ENCODE measurements at places on chromosomes 1 and 21. TPM values are rescaled to one million over a fixed set of nuclear protein-coding genes. Genes with fewer than 3 reads are reported as not detected.

DNA sequence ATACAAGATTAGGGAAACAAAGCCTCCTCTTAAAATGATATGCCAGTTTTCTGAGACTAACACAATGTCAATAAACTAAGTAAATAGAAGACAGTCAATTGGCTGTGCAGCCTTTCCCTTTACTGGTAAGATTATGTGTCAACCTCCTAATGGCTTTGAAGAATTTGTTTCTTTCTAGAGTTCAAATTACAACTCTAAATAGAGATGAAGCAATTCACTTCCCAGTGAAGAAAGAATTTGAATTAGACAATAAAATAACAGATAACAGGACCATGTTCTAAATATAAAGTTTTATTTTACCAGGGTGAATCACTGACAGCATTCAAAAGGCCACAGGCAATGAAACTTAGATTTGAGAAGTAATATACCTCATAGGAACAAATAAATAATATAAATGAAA lies 680.3 kb downstream of the PLA2G4A start:
- peak; percentile 11 for DNase-seq
- H3K27me3 ChIP-seq: no peaks in the 10 kb centered on the region
- H3K36me3 ChIP-seq: no peaks in the 10 kb centered on the region
- no peaks in the 10 kb centered on the region for H3K4me1 ChIP-seq
- no peak overlapping the region for H3K27ac ChIP-seq

The DOCK7 gene
- 71.2 TPM for total RNA-seq

The GJA8 gene
- not detected for total RNA-seq

- no peaks in the 10 kb centered on the region for H3K4me1 ChIP-seq
- H3K36me3 ChIP-seq: no peaks in the 10 kb centered on the region
- H3K4me3 ChIP-seq: no peak overlapping the region
- H3K27me3 ChIP-seq: peaks cover 4% of the 10 kb centered on the region
These were observed 74.0 kb downstream of the TLR5 start for GRCh38 chr1:223068900-223069665.

GRCh38 chr1:59994302-59995198 lies 68.0 kb upstream of the CYP2J2 start:
- no peaks in the 10 kb centered on the region for H3K36me3 ChIP-seq
- no peaks in the 10 kb centered on the region for H3K27me3 ChIP-seq
- H3K4me1 ChIP-seq: peaks cover 16% of the 10 kb centered on the region
- peak; percentile 97 for DNase-seq

- no peaks in the 10 kb centered on the region for H3K36me3 ChIP-seq
- H3K27me3 ChIP-seq: peaks cover 15% of the 10 kb centered on the region
- DNase-seq: no peak
- H3K4me3 ChIP-seq: peak overlapping the region; percentile 66
These were observed 844 bp downstream of the ADAMTS5 start for GRCh38 chr21:26965907-26966581.

GRCh38 chr1:206575894-206576737 lies 36.1 kb downstream of the EIF2D start:
- H3K27me3 ChIP-seq: no peaks in the 10 kb centered on the region
- H3K36me3 ChIP-seq: no peaks in the 10 kb centered on the region
- H3K27ac ChIP-seq: no peak overlapping the region

- H3K36me3 ChIP-seq: peaks cover 28% of the 10 kb centered on the region
- DNase-seq: no peak
- H3K27me3 ChIP-seq: no peaks in the 10 kb centered on the region
These were observed 8.2 kb downstream of the HECTD3 start for GRCh38 chr1:45002650-45003645.

The CTSS gene
- 0.61 TPM for total RNA-seq

GRCh38 chr1:8643542-8644536 lies 173.6 kb downstream of the RERE start:
- H3K4me3 ChIP-seq: no peak overlapping the region
- DNase-seq: no peak
- H3K4me1 ChIP-seq: peaks cover 10% of the 10 kb centered on the region
- no peak overlapping the region for H3K27ac ChIP-seq
- H3K36me3 ChIP-seq: no peaks in the 10 kb centered on the region

GRCh38 chr1:186125511-186125910 lies 249.5 kb downstream of the TPR start:
- no peak overlapping the region for H3K27ac ChIP-seq
- no peaks in the 10 kb centered on the region for H3K27me3 ChIP-seq
- H3K36me3 ChIP-seq: no peaks in the 10 kb centered on the region
- no peaks in the 10 kb centered on the region for H3K4me1 ChIP-seq
- H3K4me3 ChIP-seq: no peak overlapping the region

GRCh38 chr1:45983967-45984366 lies 148.5 kb downstream of the PIK3R3 start:
- no peaks in the 10 kb centered on the region for H3K27me3 ChIP-seq
- DNase-seq: no peak
- H3K36me3 ChIP-seq: no peaks in the 10 kb centered on the region
- H3K4me3 ChIP-seq: no peak overlapping the region
- no peak overlapping the region for H3K27ac ChIP-seq

The DRAXIN gene
- total RNA-seq: 0.79 TPM

The OR2T35 gene
- not detected for total RNA-seq

- H3K36me3 ChIP-seq: no peaks in the 10 kb centered on the region
- H3K27me3 ChIP-seq: peaks cover 2% of the 10 kb centered on the region
- no peak overlapping the region for H3K4me3 ChIP-seq
These were observed 100.8 kb upstream of the DNAH14 start for GRCh38 chr1:224828691-224829090.

- no peaks in the 10 kb centered on the region for H3K27me3 ChIP-seq
- no peak overlapping the region for H3K27ac ChIP-seq
- no peak for DNase-seq
- no peak overlapping the region for H3K4me3 ChIP-seq
- H3K36me3 ChIP-seq: no peaks in the 10 kb centered on the region
These were observed 13.5 kb downstream of the CYP4B1 start for GRCh38 chr1:46812065-46812963.

DNA sequence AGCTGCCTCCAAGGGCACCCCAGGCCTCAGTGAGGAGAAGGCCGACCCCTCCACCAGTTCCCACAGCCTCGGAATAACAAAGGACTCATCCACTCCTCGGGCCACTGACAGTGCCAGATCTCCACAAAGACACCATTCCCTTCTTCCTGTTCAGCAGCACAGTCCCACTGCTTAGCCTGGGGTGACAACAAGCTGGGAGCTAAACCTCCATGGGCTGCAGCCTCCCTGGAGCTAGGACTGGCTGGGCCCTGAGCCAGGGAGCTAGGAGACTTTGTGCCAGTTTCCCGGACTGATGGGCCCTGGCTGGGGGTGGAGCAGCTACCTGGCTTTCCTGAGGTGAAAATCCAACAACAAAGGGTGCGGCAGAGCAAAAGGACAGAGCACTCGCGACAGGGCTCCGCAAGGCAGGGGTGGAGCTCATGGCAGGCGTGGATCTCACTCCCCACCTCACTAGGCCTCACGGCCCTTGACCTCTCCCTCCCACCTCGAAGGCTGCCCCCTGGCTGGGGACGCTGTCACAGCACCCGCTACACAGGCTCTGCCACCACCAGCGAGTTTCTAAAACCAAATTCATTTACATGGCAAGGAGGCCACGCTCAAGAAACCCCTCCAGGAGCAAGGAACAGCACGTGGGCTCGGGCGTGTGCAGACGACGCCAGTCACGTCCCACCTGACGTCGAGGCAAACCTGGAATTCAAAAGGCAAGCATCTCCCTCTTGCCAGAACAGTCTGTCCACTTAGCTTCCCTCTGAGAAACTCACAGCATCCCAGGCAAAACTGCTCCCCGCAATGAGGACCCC lies 13.8 kb downstream of the SLC35E2B start:
- H3K27ac ChIP-seq: no peak overlapping the region
- H3K36me3 ChIP-seq: no peaks in the 10 kb centered on the region
- H3K27me3 ChIP-seq: no peaks in the 10 kb centered on the region
- no peak for DNase-seq

DNA sequence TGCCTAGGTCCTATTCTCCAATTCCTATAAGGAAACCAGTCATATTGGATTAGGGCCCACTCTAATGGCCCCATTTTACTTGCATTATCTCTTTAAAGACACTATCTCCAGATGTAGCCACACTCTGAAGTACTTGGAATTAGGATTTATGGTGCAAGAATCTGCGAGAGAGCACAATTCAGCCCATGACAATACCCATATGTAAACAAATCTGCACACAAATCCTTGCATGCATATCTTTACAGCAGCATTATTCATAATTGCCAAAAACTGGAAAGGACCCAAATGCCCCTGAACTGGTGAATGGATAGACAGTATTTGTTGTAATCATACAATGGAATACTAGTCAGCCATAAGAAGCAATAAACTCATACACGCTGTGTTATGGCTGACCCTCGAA lies 229.8 kb upstream of the ADAMTS5 start:
- no peaks in the 10 kb centered on the region for H3K27me3 ChIP-seq
- no peak overlapping the region for H3K4me3 ChIP-seq

- DNase-seq: no peak
- H3K4me1 ChIP-seq: peaks cover 7% of the 10 kb centered on the region
- H3K27me3 ChIP-seq: no peaks in the 10 kb centered on the region
- H3K4me3 ChIP-seq: no peak overlapping the region
- no peaks in the 10 kb centered on the region for H3K36me3 ChIP-seq
- H3K27ac ChIP-seq: no peak overlapping the region
These were observed 93.8 kb upstream of the COL6A1 start for GRCh38 chr21:45887788-45888187.

The ZNF436 gene
- total RNA-seq: 13.0 TPM

- peaks cover 18% of the 10 kb centered on the region for H3K27me3 ChIP-seq
- no peak overlapping the region for H3K4me3 ChIP-seq
- no peak overlapping the region for H3K27ac ChIP-seq
- H3K4me1 ChIP-seq: peaks cover 12% of the 10 kb centered on the region
- H3K36me3 ChIP-seq: no peaks in the 10 kb centered on the region
These were observed 5.0 kb downstream of the GJB3 start for GRCh38 chr1:34785875-34786470.

- H3K4me1 ChIP-seq: peaks cover 11% of the 10 kb centered on the region
- H3K4me3 ChIP-seq: no peak overlapping the region
- DNase-seq: no peak
- H3K36me3 ChIP-seq: peaks cover 6% of the 10 kb centered on the region
- no peaks in the 10 kb centered on the region for H3K27me3 ChIP-seq
These were observed 34.8 kb downstream of the RPAP2 start for GRCh38 chr1:92333668-92334067.

The CRABP2 gene
- 278 TPM for total RNA-seq

GRCh38 chr1:10639011-10639774 lies 157.3 kb downstream of the CASZ1 start:
- H3K27ac ChIP-seq: no peak overlapping the region
- no peak overlapping the region for H3K4me3 ChIP-seq
- peaks cover 8% of the 10 kb centered on the region for H3K27me3 ChIP-seq
- no peaks in the 10 kb centered on the region for H3K4me1 ChIP-seq
- H3K36me3 ChIP-seq: no peaks in the 10 kb centered on the region

DNA sequence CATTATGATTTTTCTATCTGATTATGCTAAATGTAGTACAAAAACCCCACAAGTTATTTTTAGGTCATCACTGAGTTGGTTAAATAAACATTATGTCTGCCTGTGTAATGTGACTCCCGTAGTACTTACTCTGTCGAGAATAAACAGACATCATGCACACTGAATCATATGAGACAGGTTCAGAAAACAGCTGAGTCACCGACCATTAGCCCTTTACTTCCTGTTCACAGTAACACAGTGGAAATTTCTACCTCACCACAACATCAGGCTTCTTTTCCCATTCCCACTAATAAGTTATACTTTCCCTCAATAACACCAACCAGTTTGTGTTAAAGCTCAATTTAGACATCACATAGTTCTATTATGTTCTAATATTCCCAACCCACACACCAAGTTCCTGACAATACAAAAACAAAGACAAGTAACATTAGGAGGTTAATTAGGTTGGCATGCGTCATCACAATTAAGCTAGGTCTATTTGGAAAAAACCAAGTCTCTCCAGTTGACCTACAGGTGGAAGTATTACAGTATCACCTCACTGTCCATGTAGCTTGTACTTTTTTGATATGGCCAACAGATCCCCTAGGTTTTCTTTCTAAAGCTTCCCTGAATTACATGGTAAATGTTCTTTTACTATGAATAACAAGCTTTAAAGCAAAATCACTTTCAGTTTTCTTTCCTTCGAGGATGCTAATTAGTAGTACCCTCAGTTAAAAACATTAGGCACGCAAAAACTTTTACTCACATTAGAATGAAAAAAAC lies 154.2 kb downstream of the EIF4G3 start:
- H3K27ac ChIP-seq: peak overlapping the region; percentile 98
- peaks cover 17% of the 10 kb centered on the region for H3K4me1 ChIP-seq

DNA sequence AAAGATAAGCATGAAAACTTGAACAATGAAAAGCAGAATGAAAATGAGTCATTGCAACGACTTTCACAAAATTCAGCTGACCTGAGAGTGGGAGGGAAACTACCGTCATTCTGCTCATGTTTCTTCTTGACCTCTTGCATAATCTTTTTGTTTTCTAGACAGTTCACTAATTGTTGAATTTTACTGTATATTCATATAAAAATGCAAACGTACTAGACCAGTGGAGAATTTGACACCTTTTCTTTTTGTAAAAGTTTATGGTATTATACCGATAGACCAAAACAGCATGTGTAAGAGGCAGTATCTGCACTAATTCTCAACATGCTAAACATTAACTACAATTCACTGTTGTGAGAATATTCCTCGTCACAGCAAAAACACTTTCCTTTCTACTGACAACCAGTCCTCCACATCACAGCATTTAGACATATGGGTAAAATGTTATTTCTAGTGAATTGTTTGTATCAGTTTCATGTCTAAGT lies 137.8 kb downstream of the GREM2 start:
- no peak overlapping the region for H3K4me3 ChIP-seq
- H3K36me3 ChIP-seq: no peaks in the 10 kb centered on the region
- no peaks in the 10 kb centered on the region for H3K27me3 ChIP-seq

DNA sequence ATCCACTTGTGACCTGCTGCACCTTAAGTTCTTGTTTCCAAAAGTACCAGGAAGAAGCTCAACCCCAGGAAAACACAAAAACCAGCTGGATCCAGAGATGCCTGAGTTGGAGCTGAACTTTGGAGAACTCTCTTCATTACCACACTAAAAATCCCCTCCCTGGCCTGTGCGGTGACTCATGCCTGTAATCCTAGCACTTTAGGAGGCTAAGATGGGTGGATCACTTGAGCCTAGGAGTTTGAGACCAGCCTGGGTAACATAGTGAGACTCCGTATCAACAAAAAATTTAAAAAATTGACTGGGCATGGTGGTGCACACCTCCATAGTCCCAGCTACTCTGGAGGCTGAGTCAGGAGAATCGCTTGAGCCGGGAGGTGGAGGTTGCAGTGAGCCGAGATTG lies 6.2 kb downstream of the MAP1LC3C start:
- no peaks in the 10 kb centered on the region for H3K36me3 ChIP-seq
- peaks cover 5% of the 10 kb centered on the region for H3K4me1 ChIP-seq
- H3K27me3 ChIP-seq: no peaks in the 10 kb centered on the region
- H3K4me3 ChIP-seq: no peak overlapping the region
- no peak overlapping the region for H3K27ac ChIP-seq
